Activated CD8-positive, alpha-beta memory T cell treated with anti-CD3 and anti-CD28 coated beads, Interleukin-2, amount 10 ng/mL, durations not matched to agents 7 days and 5 days (primary cell): ENCODE measurements at places on chromosomes 6 and 20. TPM values are rescaled to one million over a fixed set of nuclear protein-coding genes. Genes with fewer than 3 reads are reported as not detected.

DNA sequence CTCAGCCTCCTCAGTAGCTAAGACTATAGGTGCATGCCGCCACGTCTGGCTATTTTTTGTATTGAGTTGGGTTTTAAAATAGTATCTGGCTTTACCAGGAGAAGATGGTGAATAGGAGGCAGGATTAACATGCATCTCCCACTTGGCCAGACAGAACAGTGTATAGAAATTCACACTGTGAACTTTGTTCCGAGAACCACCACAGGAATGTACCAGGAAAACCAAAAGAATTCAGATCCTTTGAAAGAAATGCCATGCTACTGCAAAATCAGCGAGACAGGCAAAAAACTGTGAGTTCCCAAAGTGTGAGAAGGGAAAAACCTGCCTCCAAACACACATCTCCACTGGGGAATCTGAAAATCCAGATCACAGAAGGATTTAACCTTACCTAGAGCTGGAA lies 327.6 kb downstream of the NKAIN2 start:
- no peaks in the 10 kb centered on the region for H3K36me3 ChIP-seq
- H3K4me3 ChIP-seq = no peak overlapping the region
- DNase-seq = no peak

CARMIL1 gene
- total RNA-seq = 3.8 TPM

DNA sequence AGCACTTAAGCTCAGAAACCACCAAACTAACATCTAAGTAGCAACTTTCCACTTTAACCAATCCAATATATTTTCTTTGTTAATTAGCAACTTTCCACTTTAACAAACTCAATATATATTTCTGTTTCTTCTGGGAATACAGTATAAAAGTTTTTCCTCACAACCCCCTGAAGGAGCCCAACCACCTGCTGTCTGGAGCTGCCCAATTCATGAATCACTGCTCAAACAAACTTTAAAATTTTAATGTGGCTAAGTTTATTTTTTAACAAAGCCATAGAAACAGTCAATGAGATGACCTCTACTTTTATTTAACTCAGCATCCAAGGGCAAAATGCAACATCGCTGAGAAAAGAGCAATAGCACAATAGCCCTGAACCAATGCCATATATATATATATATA lies 500.1 kb downstream of the EPM2A start:
- H3K27ac ChIP-seq = no peak overlapping the region
- no peak overlapping the region for H3K4me3 ChIP-seq
- no peaks in the 10 kb centered on the region for H3K4me1 ChIP-seq
- no peaks in the 10 kb centered on the region for H3K36me3 ChIP-seq
- DNase-seq = no peak
- peaks cover 11% of the 10 kb centered on the region for H3K27me3 ChIP-seq

- H3K4me3 ChIP-seq = no peak overlapping the region
- no peak overlapping the region for H3K27ac ChIP-seq
- DNase-seq = no peak
These were observed 20.1 kb downstream of the JAG1 start for GRCh38 chr20:10653599-10654249.

NRSN2 gene
- total RNA-seq = 5.0 TPM

DNA sequence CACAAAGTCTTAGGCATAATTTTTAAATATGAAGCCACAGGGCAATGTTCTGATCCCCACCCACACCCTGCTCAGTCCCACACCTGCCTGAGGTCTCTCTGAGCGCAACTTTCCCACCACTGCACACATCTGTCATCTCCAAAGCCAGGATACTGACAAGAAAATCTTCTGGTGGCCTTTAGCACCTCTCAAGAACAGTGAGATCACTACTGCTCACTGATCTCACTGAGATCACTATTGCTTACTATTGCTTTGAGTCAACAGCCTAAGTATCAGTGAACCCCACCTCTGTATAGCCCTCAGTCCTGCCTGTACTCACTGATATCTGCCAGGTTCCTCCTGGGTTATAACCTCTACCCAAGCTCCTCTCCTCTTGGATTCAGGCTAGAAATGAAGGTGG lies 6.4 kb downstream of the TNFRSF21 start:
- DNase-seq = no peak
- no peak overlapping the region for H3K4me3 ChIP-seq
- H3K27ac ChIP-seq = no peak overlapping the region
- H3K27me3 ChIP-seq = peaks cover 45% of the 10 kb centered on the region
- H3K4me1 ChIP-seq = no peaks in the 10 kb centered on the region

TBXT gene
- total RNA-seq = not detected
